ENCODE measurements at places on chromosomes 16 and 17. TPM values are rescaled to one million over a fixed set of nuclear protein-coding genes. Genes with fewer than 3 reads are reported as not detected.
A peak's percentile ranks its signal among the peaks of the same experiment; 100 is the strongest.

- DNase-seq: no peak
Observed at GRCh38 chr17:37168731-37169353, 206.9 kb upstream of the C17orf78 start.

DNA sequence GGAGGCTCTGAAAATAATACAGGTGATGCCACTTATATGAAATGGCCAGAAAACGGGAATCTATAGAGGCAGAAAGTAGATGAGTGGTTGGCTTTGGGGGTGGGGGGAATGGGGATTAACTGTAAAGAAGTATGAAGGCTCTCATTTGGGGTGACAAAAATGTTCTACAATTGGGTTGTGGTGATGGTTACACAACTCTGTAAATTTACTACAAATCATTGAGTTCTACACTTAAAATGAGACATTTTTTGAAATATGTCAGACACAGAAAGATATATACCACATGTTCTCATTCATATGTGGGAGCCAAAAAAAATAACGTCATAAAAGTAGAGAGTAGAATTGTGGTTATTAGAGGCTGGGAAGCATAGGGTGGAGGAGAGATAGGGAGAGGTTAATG lies 25.7 kb downstream of the ARHGAP17 start:
- DNase-seq: no peak

GRCh38 chr17:50931144-50931908 lies 65.2 kb upstream of the TOB1 start:
- DNase-seq: peak; percentile 53

DNA sequence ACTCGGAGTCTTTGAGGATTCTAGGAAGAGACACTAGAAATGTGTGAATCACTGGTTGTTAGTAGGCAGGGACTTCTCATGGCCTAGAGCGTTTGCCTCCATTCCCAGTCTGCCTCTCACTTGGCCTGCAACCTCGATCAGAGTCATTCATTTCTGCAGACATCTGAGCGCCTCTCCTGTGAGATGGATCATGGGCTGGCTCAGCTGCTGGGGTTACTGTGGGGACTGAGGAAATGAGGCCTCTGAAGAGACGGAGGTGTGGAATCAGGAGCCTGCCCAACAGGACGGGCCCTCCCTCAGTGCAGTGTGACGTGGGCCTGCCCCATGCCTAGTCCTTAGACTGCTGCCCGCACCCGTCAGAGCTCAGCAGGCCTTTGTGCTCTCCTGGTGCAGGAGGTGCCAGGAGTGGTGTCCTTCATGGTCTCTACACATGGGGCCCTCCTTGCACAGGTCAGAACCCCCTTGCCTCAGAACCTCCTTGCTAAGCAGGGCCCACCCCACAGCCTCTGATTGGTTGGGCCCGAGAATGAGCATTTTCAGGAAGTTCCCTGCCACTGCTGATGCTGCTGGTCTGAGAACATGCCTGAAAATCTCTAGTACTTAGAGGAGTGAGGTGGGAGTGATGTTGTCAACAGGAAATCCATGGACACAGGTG lies 99.4 kb downstream of the NPIPB11 start:
- no peak for DNase-seq

DNA sequence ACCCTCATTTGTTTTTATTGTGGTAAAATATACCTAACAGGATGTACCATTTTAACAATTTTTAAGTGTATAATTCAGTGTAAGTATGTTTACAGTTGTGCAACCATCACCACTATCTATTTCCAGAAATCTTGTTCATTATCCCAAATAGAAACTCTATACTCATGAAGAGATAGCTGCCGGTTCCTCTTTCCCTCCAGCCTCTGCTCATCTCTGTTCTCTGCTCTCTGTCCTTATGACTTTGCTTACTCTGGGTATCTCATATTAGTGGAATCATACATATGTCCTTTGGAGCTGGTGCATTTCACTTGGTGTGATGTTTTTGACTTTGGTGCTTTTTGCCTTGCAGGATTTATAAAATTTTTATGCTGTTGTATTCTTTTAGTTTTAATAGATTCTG lies 19.4 kb downstream of the CYLD start:
- DNase-seq: no peak

DNA sequence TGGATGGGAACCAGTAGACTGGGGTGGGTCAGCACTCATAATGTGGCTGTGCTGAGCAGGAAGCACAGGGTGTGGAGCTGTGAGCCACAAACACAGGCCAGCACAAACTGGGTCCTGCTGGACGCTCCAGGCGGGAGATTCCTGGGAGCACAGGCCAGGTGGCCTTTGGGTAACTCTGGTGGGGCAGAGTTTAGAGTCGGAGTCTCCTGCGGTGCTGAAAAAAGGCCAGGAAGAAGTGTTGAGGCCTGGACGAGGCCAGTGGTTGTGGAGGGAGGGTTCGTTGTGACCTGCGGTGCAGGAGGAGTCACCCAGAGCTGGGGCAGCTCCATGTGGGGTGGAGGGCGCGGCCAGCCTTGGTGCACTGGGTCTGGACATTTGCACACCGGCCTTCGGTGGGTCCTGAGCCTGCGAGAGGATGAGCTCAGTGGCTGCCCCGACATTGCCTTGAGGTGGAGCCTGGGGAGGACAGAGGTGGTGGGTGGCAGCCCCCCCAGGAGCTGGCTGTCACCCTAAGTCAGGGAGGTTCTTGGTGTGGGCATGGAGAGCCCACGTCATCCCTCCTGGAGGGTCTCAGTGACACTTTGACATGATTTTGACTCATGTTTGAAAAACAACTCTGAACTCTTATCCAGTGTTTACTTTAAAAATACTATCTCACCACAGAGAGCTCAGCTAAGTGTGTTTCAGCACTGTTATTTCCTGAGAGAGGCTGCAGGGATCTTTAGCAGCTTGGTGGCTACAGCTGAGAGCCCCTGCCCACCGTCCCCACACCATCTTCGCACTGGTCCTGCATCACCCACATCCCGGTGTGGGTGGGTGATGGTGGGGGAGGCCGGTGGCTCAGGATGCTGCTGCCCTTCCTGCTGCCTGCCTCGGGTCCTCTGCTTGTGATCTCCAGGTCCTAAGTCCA lies 98.7 kb downstream of the NPIPB11 start:
- no peak for DNase-seq

DNA sequence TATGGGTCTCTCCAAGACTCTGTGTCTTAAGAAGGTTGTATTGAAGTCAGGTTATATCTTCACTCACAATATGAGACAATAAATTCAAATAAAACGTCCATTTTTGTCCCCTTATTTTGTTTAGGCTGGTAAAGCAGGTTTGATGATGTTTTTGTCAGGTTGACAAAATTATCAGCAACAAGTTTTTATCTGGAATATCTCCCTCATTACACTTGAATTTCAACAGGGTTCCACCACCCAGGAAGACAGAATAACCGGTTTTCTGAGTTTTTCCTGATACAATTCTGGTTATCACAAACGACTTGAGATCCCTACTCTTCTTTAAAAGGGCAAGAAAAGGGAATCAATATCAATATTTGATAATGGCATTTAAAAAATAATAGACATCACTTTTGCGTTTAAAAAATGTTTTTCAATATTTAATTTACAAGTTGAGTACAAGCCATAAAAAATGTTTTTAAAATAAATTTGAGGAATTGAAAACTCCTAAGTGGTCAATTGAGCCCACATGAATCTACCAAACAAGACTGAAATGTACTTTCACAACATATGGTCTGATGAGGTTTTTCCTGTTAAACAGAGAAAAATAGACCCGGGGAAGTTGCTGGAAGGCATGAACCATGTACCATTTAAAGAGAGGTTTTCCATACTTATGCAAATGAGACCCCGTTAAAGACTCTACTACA lies 1.4 kb upstream of the ATP6V0A1 start:
- no peak for DNase-seq

Gene HID1
- 2.8 TPM for total RNA-seq

DNA sequence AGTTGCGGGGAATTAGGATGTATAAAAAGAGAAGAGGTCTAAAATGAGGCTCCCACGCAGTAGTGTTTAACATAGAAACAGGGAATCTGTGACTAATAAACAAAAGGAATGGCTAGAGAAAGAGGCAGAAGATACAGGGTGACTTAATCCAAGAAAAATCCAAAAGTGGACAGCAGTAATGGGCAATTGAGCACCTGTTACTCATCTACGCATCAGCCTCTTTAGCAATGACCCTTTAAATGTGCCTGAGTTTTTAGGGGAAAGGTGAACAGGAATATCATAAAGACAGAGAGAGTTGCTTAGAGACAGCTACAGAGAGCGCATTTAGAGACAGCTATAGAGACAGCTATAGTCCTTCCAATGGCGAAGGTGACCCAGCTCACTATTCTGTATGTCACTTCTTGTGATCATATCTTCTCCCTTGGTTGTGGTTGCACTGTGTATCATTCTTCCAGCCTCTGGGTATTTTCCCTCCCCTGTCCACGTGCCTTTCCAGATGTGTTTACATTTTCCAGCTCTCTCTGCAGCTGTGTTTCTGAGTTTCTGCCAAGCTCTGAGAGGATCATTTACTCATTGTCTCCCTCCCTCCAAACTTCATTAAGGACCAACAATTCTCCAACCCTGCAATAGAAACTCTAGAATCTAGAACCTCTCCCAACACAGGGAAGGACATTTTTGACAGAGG lies 61.5 kb downstream of the MYOCD start:
- DNase-seq: no peak

DNA sequence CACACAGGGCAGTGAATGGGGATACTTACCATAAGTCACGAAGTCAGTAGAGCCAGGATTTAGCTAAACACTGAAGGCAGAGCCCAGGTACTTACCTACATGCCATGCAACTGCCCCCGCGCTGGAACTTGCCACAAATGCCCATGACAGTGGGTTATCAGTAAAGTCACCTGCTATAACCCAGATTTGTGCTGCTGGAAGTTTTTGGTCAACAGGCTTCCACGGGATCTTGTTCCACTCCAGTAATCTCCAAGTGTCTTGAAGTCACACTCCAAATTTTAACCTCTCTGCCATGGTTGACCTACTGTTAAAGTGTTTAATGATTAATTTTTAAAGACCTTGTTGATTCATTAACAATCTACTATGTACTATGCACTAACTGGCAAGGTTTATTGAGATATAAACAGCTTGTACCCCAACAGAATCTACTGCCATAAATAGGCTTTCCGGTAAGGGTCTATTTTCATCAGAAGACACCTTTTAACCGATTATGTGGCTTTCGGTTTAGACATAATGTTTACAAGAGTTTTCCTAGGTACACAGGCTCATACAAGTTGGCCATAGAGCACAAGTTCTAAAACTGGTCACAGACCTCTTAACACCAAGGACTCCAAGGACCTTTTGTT lies 6.3 kb upstream of the SLC5A11 start:
- no peak for DNase-seq

Gene GAST
- total RNA-seq: not detected

- no peak for DNase-seq
Observed at GRCh38 chr16:14564861-14565687, 65.0 kb downstream of the PARN start.

DNA sequence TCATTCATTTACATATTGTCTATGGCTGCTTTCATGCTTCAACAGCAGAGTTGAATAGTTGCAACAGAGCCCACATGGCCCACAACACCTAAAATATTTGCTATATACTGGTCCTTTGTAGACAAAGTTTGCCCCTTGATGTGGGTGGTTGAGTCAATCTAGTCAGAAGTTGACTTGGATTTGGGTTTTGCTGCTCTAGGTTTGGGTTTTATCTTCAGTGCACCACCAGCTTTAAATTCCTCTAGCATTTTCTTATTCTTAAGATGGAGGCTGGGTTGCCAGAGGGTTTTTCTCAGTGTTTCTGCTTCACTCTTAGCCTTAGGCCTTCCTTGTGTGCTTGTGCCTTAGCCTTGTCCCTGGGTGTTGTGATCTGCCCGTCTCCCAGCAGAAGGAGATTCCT lies 51.0 kb downstream of the CCDC182 start:
- no peak for DNase-seq

Gene CCDC200
- total RNA-seq: not detected

- DNase-seq: no peak
Observed at GRCh38 chr17:28045304-28045703, 2.8 kb downstream of the NLK start.

GRCh38 chr16:11097094-11097786 lies 152.9 kb downstream of the CLEC16A start:
- DNase-seq: no peak

DNA sequence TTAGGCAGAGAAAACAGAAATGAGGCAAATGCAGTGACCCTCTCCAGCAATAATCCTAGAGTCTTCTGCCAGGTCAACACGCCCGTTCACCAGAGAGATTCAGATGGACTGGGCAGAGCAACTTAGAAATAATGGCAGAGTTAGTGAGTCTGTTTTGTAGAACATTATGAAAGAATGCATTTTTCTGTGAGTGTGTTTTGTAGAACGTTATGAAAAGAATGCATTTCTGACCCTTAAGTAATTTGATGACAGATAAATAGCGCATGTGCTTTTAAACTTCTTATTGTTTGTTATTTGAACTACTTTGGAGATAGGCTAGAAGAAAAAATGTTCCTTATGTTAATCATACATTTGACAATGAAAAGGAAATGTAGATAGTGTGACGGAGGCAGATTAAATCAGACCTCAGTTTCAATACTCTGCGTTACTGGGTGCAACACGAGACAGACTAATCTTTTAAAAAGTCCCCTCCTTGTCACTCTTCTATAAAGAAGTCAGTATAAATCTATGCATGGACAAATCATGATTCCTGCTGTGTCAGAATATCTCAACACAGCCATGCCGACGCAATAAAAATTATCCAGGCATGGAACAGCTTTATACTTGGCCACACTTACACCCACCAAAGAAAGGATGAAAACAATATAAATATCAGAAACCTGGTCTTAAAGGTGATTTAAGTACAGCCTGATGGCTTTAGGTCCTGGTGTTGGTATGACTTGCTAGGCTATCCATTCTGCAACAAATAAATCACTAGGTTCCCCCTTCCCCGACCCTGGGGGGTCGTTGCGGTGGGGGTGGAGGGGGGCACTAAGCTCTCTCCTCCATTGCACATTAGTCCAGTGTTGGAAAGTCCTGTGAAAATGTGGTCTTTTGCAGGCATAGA lies 47.8 kb downstream of the MARCHF10 start:
- DNase-seq: no peak

Gene VWA3A
- total RNA-seq: 0.23 TPM

GRCh38 chr17:55816532-55817396 lies 65.9 kb downstream of the PCTP start:
- no peak for DNase-seq

DNA sequence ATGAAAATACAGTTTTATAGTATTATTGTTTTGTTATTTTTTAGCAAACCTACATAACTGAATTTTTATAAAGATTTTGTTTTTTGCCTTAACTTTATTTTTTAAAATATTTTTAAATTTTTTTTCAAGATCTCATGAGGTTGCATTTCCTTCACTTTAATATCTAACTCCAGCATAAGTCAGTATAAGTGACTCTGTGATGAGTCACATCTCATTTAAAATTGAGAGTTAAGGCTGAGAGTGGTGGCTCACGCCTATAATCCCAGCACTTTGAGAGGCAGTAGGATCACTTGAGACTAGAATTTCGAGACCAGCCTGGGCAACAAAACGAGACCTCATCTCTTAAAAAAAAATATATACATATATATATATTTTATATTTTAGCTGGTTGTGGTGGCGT lies 44.0 kb downstream of the NLK start:
- DNase-seq: no peak

- no peak for DNase-seq
Observed at GRCh38 chr16:84919269-84919668, 92.1 kb downstream of the ZDHHC7 start.
